ENCODE measurements at places on chromosomes 6 and 20.

DNA sequence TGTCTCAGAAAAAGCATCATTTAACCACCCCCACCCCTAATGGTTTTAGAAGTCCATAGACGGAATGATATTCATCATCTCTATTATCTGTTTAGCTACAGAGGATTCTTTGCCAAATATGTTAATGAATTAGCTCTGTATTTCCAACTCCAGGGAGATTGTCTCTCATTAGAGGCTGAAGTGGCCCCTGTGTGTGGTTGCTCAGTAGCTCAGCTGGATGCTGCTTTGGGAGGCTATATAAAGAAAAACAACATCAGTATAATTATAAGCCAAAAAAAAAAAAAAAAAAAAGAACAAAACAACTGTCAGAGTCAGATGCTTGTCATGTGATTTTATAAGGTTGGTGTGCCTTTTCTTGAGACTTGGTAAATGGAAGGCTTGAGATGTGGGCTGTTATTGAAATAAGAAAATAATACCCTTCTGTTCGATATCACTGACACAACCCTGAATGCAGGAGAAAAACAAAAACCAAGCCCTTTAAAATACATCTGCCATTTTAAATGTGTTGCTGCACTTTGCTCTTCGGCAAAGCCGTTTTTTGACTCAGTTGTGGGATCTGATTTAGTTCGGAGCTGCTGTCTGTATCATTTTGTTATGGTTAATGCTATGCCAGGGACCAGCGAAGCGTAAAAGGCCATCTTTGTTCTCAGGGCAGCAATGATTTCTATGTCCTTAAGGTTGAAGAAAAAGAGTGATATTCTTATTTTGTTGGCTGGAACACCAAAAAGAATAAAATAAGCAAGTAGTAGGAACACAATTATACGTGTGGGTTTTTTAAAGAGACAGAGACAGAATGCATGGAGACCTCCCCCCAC is 422.6 kb downstream of the QKI start:
- DNase-seq: no peak

GRCh38 chr6:112253841-112254816 is at the start of gene LAMA4:
Gene LAMA4, minus strand, starts transcription at chr6:112254567. Its CDS starts 417 bp downstream, at chr6:112254150.
- peak; percentile 85 for DNase-seq

DNA sequence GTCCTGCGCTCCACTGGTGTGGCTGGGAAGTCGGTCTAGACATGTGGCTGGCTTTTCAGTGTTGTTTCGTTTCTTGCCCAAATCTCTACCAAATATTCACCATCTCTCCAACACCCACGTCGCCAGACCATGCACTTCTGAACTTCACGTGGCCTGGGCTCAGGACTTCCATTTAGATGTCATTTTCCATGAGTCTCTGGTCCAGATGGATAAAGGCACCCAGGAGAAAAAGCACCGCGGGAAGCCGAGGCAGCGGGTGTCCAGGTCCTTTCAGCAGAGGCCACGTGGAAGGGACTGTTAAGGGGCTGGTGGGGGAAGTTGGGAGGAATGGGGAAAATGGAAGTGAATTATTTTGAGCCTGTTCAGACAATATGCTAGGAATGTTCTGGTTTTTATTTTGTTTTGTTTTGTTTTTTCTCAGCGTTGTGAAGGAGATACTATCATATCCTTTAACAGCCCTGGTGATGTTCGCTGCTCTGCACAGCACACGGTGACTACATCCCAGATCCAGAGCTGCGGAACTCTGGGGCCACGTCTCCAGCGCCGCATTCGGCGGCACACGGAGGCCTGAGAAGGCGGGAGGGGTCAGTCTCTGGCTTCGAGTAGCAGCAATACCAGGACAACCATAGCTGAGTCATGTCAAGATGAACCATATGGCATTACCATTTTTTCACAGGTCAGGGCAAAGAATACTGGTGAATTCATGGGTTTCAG is 230.3 kb downstream of the THBS2 start:
- DNase-seq: no peak

- no peak for DNase-seq
Measured at GRCh38 chr20:37344506-37345338, 1.2 kb upstream of the SRC start.

- no peak for DNase-seq
Measured at GRCh38 chr6:4088704-4089103, 9.8 kb upstream of the FAM217A start.

All from muscle of arm (tissue), 14 donors.